ENCODE measurements at places on chromosomes 5 and 9.

DNA sequence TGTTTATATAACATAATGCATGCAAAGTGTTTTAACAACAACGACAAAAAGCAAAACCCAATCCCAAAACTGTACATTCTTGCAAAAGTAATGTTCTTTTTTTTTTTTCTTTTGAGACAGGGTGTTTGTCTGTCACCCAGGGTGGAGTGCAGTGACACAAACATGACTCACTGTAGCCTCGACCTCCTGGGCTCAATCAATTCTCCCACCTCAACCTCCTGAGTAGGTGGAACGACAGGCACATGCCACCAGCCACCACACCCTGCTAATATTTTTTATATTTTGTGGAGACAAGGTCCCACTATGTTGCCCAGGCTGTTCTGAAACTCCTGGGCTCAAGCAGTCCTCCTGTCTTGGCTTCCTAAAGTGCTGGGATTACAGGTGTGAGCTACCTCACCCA lies 13.6 kb upstream of the HAVCR1 start:
- no peak for DNase-seq

DNA sequence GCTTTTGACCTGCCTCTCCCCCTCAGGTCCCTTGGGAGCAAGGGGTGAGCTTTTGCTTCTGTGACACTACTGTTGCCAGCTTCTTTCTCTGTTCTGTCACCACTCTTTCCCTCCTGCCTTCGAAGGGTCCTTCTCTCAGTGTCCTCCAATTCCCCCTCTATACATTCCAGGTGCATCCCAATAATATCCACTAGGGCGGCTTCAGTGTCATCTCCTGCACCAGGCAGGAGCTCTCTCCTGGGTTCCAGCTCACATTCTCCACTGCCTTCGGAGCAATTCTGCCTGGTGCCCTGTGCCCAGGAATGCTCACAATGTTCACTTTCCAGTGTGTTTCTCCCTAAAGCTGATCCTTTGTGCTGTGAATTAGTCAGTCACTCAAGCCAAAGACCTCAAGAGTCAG lies 83.9 kb upstream of the CXCL14 start:
- no peak for DNase-seq

DNA sequence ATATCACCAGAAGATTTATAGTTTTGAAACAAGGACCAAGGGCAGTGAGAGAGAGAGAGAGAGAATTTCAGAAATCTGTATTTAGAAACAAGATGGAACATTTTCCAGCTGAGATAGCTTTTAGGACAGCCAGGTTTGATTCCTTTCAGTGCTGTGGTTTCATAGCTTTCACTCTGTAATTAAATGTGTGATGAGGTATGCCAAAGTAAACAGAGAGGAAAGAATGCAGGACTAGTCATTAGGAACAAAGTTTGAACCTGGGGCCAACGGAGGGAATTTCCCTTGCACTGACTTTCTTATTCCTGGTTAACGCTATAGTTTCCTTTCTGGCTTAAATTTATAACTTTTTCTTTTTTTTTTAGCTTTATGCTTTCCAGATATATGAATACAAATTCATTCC lies 10.0 kb upstream of the CCL28 start:
- no peak for DNase-seq

GRCh38 chr5:16412556-16412955 lies 53.0 kb downstream of the ZNF622 start:
- no peak for DNase-seq

- no peak for DNase-seq
These were observed 29.1 kb downstream of the TSPAN17 start for GRCh38 chr5:176676361-176676824.

Data from stimulated activated CD4-positive, alpha-beta T cell treated with anti-CD3 and anti-CD28 coated beads, Interleukin-1b, Interleukin-23, amount 100 ng/mL, for 4 hours (primary cell).